ENCODE measurements at places on chromosomes 4 and X.
A peak's percentile ranks its signal among the peaks of the same experiment; 100 is the strongest.

GRCh38 chr4:182831376-182831775 lies 85.8 kb downstream of the DCTD start:
- no peak for DNase-seq

GRCh38 chr4:26611372-26611771 lies 27.5 kb downstream of the TBC1D19 start:
- DNase-seq: no peak

DNA sequence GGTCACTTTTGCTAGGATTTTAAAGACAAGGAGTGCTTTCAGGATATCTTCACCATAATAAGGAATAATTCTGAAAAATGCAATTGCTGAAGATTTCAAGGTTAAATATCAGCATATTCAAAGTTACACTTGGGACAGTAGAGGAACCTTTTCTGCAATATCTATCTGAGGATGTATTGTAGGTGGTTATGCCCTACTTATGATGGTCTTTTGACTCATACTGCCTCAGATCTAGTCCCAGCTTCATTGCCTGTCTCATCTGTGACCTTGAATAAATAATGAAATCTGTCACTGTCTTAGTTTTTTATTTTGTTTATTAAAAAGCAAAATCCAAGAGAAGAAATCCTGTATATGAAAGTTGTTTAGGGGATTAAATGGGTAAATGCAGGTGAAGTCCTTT lies 2.9 kb downstream of the BANK1 start:
- DNase-seq: no peak

DNA sequence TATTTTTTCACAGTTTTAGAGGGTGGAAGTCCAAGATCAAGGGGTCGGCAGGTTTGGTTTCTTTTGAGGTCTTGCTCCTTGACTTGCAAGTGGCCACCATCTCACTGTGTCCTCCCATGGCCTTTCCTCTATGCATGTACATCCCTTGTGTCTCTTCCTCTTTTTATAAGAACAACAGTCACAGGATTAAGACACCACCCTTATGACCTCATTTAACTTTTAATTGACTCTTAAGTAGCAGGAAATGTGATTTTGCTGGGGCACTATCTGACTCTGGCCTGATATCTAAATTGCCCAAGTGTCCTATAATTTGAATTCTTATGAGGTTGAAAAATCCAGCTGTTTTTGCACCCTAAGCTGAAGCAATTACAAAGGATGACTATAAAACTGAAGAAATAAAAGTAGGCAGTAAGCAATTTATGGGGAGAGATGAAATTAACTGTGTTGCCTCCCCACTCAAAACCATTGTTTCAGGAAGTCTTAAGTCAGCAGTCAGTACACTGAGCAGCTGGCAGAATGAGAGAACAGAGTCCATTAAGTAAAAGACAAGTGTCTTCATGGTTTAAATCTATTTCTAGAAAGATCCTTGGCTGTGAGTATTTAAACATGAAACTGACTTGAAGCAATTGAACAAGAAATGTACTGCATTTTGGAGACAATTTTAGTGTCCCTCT lies 601.3 kb downstream of the SPRY1 start:
- DNase-seq: no peak

GRCh38 chr4:47519239-47519883 lies 34.3 kb downstream of the ATP10D start:
- peak; percentile 68 for DNase-seq

DNA sequence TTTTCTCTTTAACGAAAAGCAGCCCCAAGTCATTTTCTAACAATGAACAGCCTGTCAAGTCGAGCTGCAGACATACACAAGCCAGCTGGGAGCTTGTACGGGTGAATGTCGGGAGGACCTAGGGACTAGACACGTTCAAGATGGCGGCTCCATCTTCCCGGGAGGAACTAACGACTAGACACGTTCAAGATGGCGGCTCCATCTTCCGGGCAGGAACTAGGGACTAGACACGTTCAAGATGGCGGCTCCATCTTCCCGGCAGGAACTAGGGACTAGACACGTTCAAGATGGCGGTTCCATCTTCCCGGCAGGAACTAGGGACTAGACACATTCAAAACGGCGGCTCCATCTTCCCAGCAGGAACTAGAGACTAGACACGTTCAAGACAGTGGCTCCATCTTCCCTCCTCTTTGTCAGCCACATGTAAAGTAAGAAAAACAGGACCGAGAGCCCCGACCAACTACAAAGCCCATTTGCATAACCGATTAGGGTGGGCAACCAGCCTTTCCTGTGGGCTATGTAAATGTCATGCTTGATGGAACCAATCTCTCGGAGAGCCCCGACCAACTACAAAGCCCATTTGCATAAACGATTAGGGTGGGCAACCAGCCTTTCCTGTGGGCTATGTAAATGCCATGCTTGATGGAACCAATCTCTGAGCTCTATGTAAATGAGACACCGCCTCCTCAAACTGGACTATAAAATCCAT lies 175.5 kb downstream of the DHRSX start:
- DNase-seq: peak; percentile 86

DNA sequence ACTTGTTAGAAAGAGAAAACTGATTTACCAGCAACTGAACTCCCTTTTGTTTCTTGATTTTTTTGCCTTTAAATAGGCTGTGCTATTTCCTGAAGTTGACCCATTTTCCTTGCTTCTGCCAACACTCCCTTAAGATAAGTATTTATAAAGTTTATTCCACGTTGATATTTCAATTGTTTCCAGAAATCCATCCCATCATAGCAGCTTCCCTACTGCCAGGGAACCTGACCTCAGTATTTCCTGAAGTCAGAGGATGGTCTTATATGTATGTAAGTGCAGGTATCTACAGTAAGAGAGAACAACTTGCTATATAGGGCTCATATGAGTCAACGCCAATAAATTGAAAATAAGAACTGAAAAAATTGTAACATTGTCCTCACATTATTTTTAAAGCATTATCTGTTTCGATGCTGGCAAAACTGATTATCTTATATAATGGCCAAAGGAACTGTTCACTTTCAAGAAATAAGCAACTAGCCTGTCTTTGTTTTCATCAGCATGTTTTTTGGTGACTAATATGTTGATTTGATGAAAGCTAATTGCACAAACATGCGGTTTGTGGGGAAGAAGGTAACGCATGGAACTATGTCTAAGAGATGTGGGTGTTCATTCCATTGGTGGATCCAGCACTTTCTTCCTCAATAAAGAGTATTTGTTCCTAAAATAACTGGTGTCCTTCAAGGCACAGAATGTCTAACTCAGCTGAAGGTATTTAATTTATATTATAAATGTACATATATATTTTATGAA lies 4.7 kb downstream of the LIMCH1 start:
- DNase-seq: peak; percentile 48

GRCh38 chr4:138307319-138307718 lies 65.2 kb upstream of the SLC7A11 start:
- DNase-seq: no peak

DNA sequence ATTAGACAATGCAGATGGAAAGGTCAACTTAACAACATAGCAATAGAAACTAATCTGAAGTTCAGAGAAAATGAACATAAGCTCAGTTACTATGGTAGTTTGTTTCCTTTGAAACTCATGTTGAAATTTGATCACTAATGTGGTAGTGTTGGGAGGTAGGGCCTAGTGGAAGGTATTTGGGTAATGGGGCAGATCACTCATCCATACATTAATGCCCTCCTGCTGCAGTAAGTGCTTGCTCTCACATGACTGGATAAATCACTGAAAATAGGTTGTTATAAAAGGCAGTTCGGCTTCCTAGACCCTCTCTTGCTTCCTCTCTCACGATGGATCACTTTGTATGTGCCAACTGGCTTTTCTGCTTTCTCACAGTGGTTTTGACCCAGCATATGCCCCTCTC lies 567.4 kb upstream of the GALNT7 start:
- no peak for DNase-seq

GRCh38 chrX:118723376-118723775 lies 4.0 kb upstream of the IL13RA1 start:
- DNase-seq: no peak

- DNase-seq: no peak
Observed at GRCh38 chr4:156538651-156539257, 432.8 kb downstream of the PDGFC start.

DNA sequence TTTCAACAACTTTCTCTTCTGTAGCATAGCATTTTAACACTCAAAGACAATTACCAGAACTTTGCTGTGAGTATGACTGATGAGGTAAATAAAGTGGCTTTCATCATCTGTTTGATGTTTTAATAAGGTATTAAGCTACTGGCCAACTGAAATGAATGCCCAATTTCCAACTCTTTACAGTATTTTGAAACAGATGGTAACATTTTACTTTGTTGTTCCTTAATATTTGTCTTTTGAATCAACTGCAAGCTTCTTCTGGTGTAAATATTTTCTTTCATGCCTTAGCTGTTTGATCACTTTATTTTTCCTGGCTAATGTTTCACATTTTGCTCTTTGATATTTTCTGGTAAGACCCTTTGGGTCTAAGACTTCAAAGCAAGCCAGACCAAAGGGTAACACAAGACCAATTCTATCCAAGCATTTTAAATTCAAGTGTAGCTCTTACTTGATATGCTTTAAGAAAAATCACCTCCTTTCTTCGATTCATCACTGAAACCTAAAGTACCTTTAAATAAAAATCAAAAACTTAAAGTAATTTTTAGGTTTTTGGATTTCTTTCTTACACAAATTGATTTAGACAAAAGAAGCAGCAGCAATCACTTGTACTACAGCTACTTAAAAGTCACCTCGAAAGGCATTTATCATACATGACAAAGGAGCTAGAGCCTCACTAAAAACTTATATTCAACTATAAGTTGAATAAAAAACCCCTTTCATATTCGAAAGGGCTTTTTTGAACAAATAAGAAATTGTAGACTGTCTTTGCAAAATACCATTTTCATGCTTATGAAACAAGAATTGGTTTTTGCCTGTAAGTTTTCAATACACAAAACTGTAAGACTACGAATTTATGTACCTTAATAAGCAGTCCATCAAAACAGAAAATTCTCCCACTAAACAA lies 57.6 kb downstream of the TBCK start:
- no peak for DNase-seq

DNA sequence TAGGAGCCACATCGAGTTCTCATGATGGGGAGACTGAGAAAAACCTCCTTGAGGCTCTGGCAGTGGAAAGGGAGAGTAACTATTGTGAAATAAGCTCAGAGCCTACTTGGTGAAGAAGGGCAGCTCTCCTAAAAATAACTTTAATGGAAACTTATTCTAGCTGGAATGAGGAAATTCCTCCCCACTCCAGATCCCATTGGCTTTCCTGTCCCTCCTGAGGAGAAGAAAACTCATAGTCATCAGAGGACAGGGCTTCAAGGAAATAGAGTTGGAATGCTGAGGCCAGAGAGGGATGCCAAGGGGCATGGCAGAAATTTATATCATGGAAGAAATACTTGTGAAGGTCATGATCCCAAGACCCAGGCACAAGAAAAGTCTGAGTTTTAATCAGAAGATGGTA lies 70.7 kb upstream of the TAPT1 start:
- no peak for DNase-seq

DNA sequence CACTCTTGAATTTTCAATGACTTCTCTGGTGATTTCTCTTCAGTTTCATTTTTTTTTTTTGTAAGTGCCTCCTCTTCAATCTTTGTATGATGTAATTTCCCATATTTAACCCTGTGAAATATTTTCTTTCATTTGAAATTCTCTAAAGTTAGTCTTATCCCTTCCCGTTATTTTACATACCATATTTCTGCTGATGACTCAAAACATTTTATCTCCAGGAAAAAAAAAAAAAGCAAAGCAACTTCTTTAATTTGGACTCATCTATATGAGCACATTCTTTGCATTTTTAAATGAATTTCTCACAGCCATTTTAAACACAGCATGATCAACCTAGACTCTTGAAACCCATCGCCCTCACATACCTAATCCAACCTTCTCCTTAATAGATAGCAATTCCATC lies 1831.4 kb downstream of the ARAP2 start:
- no peak for DNase-seq

DNA sequence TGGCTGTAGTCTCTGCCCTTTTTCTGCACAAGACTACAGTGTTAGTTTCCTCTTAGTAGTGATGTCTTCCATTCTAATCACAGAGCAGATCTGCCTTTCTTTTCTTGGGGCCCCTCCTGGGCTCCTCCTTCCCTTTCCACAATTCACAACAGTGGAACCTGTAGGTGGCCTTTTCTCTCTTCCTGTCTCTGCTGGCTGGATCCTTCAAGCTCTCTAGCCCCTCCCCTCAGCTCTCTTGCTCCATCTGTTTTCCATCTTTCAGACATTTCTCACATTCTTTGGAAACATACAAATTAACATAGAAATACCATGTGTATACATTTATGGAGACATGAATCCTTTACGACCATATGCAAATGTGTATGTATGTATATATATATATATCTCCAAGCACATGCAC lies 304 bp upstream of the SPIN2A start:
- peak; percentile 6 for DNase-seq

GRCh38 chr4:159060161-159060560 lies 42.7 kb upstream of the RAPGEF2 start:
- no peak for DNase-seq

- DNase-seq: no peak
Observed at GRCh38 chr4:166846939-166847338, 387.4 kb downstream of the SPOCK3 start.

GRCh38 chr4:88736264-88736663 lies 38.6 kb upstream of the NAP1L5 start:
- DNase-seq: no peak

- DNase-seq: no peak
Observed at GRCh38 chrX:18351784-18352183, 2.7 kb downstream of the SCML2 start.

GRCh38 chr4:40812386-40812785 lies 62.6 kb downstream of the NSUN7 start:
- peak; percentile 32 for DNase-seq

- DNase-seq: no peak
Observed at GRCh38 chrX:97682991-97683840, 799.5 kb downstream of the RPA4 start.

GRCh38 chr4:88706574-88706973 lies 8.9 kb upstream of the NAP1L5 start:
- DNase-seq: peak; percentile 66

DNA sequence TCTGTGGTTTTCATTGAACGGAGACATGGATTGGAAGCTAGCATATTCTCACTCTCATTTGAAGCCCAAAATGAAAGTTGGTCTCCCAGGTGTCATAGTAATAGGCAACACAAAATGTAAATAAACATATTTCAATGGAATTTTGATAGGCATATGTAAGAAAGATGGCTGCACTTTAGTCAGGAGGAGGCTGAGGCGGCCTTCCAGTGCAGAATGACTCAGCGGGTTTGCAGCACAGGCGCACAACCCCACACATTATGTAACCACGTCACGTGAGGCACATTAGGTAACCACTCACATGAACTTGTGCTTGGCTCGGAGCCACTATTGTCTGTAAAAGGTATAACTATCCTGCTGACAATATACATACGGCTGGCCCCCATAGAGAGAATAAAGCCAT lies 381.7 kb downstream of the GPAT3 start:
- no peak for DNase-seq

- peak; percentile 82 for DNase-seq
Observed at GRCh38 chr4:30754021-30754420, 33.9 kb downstream of the PCDH7 start.
